NCI-H446 (cell line): ENCODE measurements at places on chromosomes 16 and 17.
A peak's percentile ranks its signal among the peaks of the same experiment; 100 is the strongest.

DNA sequence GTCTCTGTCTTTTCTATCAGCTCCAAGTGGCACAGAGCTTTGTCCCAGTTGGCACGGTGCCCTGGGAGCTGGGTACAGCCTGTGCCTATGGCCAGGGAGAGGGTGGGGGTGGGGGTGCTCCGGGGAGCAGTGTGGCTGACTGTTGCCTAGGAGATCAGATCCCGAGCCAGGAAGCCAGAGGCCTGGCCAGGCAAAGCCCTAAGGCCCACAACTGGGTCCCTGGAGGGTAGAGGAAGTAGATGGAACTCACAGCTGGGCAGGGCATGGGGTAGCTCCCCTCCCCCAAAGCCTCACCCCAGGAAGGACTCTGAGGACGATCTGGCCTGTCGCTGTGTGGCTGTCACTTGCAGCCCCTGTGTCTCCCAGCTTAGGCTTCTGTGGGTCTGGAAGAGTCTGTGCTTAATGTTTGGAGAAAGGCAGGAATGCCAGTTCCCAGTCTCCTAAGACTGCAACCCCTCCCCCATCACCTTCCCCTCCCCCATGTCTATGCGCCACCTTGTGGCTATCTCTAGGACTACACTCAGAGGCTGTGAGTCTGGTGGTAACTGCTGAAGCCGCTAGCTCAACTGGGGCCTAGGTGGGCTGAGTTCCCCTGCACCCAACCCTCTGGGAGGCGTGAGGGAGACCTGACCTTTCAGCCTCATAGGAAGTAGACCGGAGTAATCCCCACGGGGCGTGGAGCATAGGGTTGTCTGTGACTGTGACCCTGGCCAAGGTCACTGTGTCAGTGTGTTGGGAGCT, 12.6 kb downstream of the THRA start:
- peak; percentile 50 for DNase-seq

- no peak for DNase-seq
Observed at GRCh38 chr16:60271025-60271771, 1537.1 kb upstream of the GOT2 start.

DNA sequence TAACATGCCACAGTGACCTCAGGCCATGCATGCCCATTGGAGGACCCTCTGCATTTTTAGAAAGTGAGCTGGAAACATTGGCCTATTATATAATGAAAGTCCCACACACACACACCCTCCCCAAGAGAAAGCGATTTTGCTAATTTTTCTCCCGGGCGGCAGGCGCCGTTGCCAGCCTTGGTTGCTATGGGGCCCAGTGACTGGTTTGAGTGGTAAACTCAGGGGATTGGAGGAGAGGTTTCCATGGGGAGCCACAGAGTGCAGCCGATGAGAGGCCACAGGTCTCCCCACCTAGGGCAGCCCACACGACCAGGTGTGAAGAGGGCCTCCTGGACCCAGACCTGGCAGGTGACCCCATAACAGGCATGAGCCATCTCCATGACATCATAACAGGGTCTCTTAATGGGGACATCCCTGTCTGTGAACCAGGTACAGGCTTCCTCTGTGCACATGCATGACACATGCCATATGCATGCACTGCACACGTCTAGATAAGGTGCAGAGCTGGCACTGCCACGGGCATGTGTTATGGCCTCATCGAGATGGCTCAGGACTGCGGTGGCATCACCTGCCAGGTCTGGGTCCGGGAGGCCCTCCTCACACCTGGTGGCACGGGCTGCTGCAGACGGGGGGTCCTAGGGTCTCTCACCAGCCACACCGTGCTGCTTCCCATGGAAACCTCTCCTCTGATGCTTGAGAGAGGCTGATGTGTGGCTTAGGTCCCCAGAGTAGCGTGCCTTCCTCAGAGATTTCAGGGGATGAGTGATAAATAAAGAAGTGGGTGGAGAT, 144.1 kb downstream of the RBFOX3 start:
- no peak for DNase-seq

DNA sequence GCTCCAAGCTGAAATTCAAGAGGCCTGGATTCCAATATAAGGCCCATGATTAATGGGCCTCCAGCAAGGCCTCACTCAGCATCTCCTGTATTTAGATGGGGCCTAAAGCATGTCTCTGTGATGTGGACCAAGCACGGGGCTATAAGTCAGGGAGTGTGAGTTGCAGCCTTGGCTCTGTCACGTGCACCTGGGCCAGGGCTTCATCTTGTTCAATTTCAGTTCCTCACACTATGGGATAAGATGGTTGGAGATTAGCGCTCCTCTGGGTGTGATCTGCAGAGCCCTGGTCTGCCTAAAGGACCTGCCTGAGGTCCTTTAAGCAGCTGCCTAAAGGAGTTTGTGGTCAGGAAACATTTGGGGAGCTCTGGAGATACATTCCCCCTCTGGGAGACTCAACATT, 25.2 kb downstream of the KLHL36 start:
- DNase-seq = no peak

DNA sequence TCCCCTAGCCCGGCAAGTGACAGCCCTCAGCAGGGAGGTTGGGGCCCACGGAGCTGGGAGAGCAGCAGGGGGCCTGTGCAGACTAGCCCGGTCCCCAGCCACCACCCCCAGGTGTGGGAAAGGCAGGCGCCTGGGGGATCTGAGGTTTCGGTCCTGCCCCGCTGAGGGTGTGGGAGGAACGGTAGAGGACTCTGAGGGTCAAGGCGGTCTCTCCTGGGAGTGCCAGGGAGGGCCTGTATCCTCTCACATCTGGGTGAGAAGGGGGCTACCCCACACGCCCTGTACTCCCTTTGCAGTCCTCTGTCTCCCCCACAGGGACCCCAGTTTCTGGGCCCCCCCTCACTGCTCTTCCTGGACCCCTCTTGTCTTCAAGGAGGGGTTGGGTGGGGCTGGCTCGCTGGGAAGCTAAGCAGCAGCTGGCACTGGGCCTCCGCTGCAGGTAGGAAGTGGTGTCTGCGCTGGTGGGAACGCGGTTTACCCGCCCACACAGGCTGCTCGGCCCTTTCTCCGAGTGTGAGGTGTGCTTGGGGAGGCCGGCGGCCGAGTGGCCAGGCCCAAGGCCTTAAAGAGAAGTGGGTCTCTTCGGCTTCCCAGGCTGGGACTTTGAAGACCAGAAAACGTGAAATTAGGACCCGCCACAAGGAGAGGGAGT, 15.4 kb downstream of the CD7 start:
- DNase-seq = no peak

GRCh38 chr17:55812323-55812722, 61.5 kb downstream of the PCTP start:
- no peak for DNase-seq

- DNase-seq = no peak
Observed at GRCh38 chr17:76578376-76578775, 7.3 kb downstream of the ST6GALNAC2 start.

DNA sequence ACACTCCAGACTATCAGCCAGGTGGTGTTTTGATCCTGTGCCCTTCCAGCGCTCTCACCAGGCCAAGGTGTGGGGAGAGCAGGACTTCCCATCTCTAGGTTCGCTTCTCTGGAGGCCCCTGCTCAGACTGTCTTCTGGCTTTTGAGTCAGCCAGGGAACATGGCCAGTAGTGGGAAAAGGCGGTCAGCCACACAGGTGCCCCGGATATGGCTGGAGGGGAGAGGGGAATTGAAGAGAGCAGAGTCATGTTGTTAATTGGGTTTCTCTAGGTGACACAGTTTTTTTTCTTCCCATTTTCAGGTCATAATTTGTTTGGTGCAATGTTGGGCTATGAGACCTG, 1.5 kb downstream of the MINK1 start:
- DNase-seq = no peak

GRCh38 chr17:4301066-4301465, 37.3 kb upstream of the ANKFY1 start:
- no peak for DNase-seq

DNA sequence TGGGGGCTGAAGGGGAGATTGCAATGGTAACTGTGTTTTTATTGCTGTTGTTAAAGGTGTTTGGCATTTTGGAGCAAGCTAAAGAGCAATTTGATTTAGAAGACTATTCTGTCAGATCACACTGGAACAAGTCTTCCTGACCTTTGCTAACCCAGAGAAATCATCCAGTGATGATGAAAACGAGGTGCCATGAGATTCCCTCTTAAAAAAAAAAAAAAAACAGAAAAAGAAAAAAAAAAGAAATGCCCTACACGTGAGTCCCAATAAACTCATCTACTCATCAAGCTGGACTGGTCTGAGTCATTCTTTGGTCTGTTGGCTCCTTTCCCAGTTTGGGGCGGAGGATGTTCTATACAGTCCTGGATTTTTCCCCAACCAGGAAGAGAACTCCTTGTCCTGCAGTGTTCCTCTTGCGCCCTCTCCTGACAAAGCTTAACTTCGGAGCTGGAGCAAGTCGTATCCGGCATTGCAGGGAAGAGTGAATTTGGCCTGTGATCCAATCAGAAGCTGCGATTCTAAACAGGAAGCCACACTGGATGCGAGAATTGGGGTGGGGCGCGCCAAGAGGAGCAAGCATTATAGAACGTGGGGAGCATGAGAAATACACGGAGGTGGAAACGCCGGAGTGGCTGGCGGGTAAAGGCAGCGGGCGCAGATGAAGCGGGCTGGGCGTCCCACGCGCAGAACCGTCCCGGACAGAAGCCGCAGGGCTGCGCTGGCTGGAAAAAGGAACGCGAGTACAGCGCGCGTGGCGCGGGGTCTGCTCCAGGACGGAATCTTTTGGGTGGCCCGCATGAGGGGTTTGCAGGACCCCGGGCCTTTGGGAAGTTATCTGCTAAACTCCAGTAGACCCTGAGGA, 22.4 kb upstream of the CRYM start:
- peak; percentile 99 for DNase-seq

DNA sequence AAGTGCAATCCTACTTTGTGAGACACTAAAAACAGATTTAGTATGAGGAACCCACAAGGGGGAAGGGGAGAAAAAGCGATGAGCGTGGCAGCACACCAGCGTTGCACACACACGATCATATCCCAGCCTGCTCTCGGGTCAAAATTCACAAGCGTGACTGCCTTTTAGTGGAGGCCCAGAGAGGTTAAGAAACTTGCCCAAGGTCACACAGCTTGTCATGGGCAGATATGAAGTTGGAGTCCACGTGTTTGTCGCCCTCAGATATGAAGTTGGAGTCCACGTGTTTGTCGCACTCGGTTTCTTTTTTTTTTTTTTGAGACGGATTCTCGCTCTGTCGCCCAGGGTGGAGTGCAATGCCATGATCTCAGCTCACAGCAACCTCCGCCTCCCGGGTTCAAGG, 58.3 kb downstream of the TIMM22 start:
- no peak for DNase-seq

GRCh38 chr16:50275428-50276325, 9.3 kb downstream of the ADCY7 start:
- no peak for DNase-seq

- DNase-seq = no peak
Observed at GRCh38 chr17:49203796-49204195, 6.6 kb downstream of the GNGT2 start.

- no peak for DNase-seq
Observed at GRCh38 chr17:31296142-31296541, 897 bp downstream of the OMG start.
